ENCODE measurements at places on chromosomes 2 and 18.

DNA sequence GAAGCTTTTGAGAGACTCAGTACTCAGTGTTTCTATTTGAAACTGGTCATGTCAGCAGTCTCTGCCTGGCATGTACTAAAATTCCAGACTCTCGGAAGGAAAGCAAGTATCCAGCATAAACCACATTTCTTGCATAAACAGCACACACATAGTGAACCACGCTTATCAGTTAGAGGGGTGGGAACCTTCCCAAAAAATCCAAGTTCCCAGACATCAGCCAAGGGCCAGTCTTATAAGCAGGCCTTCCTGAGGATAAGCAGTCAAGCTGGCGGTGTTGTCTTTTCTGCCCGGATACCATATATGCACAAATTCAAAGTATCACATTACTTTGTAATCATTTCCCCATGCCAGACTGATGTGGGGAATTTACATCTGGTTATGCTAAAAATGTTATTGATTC lies 73.6 kb downstream of the ST6GAL2 start:
- no peak for DNase-seq

DNA sequence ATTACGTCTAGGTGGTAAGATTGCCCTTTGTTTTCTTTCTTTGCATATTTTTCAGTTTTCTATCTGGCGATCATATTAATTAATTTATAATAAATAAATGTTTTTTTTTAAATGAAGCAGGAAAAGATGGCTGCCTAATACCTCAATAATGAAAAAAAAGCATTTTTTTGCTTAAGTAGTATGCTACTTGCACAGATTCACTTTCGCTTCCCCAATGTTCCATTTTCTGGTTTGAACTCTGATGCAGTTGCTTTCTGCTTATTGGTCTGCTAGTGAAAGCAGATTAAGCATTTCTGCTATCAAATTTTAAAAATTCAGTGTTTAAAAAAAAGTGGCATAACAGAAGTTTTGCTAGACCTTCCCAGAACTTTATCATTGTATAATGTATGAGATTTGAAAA lies 11.9 kb upstream of the TMEM182 start:
- DNase-seq, result no peak

- DNase-seq, result no peak
These were observed 2.4 kb downstream of the FAM171B start for GRCh38 chr2:186696290-186696689.

DNA sequence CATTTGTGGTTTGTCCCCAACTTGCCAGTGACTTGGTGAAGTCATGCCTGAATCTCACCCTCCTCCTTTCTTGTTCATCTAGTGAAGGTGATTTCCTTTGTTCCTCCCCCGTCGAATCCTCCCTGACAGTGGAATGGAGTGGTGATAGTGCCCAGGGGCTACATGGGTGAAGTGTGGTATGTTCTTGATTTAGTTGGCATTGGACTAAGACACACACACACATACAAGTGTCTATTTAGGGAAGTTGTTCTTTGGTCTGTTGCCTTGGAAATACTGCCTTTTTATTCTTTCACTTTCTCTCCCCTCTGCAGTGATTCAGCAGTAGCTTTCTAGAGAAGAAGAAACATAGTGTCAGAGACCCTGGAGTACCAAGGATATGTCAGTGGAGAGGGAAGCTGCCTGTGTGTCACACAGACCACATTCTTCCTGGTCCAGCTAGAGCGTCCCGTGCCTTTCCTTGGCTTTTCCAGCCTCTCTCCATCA lies 10.9 kb downstream of the INPP4A start:
- DNase-seq, result no peak

- no peak for DNase-seq
These were observed 819.8 kb upstream of the ID2 start for GRCh38 chr2:7861910-7862702.

DNA sequence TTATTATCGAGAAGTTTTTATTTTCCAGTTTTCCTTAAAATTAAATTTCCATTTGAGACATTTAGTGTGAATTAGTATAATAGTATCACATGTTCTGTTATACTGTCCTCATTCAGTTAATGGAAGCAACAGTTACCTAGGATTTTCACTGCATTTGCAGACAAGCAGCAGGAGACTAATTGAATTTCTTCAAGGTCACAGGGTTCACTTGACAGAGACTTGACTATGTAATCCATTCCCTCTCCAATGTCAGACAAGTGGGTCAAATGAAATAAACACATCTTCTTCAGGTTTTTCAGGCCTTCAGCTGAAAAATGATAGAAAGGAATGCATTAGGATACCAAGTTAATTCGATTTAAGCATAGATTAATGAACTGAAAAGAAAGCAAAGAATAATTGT lies 26.7 kb downstream of the NLRC4 start:
- DNase-seq, result no peak
